ENCODE measurements at places on chromosomes 7 and 10.

DNA sequence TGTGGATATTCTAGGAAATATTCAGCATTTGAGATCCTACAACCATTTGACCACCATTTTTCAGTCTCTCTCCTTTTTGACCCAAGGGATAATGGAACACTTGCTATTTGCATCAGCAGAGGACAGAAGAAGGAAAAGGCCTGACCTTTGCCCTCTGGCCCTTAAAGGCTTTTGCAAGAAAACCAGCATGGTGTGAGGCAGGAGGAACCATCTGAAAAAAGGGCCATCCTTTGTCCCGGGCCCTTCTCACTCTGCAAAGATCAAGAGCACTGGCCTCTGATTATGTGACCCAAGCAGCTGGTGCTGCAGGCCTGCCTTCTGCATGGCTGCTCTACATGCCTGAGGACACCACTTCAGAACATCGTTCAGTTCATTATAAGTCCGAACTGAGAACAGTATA is 133.3 kb upstream of the STK17A start:
- no peak for DNase-seq

- no peak for DNase-seq
Measured at GRCh38 chr10:109831846-109832245, 91.5 kb downstream of the XPNPEP1 start.

DNA sequence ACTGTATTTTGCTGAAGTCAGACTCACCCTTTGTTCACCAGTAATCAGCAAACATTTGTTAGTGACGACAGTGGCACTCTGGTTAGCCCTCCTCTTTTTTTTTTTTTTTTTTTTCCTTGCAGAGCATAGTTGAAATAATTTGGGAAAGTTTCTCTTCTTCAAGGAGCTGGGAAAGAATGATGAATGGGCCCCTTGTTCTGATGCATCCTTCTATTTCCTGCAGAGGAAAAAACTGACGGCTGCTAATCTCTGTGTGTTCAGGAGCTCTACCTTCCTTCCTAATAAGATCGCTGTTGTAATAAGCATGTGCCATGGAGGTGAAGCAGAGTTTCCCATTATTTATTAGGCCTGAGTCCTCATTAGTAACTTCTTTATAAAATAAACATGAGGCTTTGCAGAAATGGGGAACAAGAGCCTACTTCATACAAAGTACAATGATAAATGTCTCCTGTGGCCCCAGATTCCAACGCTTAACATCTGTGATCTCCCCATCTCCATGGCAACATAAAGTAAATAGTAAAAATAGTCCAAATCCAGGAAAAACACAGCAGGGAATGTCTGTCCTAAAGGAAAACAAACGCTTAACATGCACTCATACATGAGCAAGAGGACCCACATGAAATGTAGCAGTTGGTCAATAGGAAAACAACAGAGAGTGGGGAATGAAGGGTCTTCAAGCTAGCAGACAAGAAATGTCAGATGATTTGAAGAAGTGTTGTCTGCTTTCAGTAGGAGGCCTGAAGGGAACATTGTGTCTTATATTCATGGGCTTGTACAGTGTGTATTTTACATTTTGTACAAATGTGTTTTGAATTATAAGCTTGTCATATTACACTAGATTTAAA is 59.1 kb upstream of the CALD1 start:
- no peak for DNase-seq

DNA sequence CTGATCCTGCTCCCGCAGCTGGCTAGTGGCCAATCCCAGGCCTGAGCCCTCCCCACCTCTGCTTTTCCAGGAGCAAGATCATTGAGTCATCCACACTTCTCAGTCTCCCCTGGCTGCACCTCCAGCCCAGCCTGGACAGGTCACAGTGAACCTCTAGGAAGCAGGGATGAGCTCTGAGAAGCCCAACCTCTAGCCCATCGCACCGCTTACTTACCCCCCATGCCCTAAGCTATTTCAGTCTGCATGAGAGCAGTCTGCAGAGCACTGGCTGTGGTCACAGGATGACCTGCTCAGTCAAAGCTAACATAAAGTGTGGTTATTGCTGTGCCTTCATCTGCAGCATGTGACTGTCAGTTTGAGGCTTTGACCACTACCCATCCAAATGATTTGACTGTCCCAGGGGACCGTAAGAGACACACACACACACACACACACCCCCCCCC is 129.2 kb downstream of the SORBS1 start:
- DNase-seq, result no peak

DNA sequence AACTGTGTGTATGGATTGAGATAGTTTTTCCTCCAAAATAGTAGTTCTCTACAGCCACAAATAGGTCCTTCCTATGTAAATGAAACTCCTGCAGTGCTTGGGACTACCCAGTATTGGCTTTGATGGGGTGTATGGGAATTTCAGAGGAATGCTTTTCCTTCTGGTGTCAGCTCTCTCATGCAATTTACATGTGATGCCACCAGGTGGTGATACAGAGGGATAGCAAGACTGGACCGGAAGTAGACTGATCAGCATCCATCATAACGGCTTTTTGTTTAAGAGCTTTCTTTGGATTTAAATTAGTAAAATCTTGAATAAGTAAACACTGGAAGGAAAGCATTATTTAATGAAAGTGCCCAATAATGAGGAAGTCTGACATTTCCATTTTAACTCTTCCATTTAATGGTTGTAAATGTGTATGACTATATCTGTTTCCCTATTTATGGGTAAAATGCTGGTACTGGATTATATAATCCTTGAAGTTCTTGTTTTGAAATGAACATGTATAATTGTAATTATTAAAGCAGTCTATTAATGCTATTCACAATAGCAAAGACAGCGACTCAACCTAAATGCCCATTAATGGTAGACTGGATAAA is 22.7 kb downstream of the DYNC1I1 start:
- peak; percentile 9 for DNase-seq

GRCh38 chr7:44881610-44882009 is 3.7 kb downstream of the PURB start:
- DNase-seq, result no peak

DNA sequence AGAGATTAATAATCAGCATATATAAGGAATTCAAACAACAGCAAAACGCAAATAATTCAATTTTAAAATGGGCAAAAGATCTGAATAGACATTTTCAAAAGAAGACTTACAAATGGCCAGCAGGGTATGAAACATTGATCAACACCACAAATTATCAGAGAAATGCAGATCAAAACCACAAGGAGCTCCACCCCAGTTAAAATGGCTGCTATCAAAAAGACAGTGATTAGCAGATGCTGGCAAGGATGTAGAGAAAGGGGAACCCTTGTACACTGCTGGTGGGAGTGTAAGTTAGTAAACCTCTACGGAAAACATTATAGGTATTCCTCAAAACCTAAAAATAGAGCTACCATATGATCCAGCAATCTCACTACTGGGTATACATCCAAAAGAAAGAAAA is 128.0 kb upstream of the CACUL1 start:
- DNase-seq, result no peak

DNA sequence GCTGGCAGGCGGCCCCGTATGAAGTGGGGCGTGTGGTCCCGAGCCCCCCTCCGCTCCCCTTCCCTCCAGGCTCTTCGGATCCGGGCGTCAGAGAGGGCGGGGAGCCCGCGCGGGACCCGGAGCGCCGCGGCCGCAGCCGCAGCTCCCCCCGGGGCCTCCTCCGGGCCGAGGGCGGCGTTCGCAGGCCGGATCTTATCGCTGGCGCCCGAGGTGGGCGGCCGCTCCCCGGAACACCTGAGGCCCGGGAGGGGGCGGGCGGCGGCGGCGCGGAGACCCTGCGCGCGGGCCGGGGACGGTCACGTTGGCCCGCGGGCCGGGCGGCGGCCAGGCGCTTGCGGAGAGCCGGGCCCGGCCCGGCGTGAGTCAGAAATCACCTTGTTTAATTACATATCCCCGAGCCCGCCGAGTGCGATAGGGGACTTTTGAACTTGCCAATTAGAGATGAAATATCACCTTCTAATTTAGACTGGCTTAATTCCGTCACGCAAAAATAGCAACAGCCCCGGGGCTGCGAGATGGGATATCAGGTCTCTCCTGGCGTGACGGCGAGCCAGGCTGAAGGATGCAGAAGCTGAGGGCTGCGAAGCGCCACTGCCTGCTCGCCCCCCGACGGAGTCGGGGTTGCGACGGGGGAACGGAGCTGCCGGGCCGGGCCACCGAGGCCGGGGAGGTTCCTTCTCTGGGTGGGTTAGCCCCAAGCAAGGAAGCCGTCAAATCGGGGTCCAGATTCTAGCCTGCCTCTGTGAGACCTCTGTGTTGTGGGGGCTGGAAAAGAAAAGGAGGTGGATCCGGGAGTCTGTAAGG is 43.4 kb downstream of the LDB3 start:
- peak; percentile 73 for DNase-seq

DNA sequence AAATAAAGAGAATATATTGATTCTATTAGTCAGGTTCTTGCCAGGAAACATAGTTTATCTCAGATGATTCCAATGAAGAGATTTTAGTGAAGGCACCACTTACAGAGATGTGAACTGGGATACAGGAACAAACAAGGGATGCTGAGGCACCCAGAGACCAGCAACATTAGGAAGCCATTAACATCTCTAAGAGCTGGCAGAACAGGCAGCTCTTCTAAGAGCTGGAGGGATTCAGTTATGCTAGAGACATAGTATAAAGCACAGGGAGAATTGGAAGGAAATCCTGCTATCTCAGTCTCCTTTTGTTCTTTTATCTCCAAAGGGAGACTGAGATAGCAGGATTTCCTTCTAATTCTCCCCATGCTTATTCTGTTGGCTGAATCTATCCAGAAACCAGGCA is 22.0 kb downstream of the OR6B1 start:
- DNase-seq, result no peak

DNA sequence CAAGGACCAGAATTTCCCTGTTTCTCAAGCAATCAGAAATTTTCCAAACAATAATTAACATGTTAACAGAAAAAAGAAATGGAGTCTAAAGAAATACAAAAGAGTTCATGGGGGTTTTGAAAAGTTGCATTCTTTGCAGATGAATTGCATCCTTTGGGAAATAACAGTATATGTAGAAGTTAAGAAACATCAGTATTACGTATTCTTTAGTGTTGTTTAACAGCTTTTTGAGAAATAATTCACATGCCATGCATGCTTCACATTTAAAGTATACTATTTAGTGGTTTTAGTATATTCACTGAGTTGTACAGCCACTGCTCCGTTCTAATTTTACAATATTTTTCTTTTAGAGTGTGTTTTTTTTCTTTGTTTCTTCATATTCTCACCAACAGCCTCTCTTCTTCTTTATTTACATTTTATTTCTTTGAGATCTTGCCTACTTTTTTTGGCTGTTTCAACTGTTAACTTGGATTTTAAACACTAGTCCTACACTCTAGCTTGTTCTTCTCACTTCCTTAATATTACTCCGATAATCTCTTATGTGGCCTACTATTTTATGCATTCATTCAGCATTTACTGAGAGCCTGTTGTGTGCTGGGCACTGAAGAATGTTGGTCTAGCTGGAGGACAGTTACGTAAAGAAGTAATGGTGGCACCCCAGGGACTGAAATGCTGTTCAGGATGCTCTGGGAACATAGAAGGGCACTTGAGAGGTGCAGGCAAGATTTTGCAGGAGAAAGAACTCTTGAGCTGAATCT is 330.1 kb downstream of the EXOC4 start:
- no peak for DNase-seq

- DNase-seq, result no peak
Measured at GRCh38 chr7:102300643-102301221, 14.1 kb downstream of the SH2B2 start.

GRCh38 chr7:2519119-2519930 is at the start of gene LFNG:
Gene LFNG, plus strand, starts transcription at chr7:2519774. Its CDS starts 88 bp downstream, at chr7:2519862.
- peak; percentile 91 for DNase-seq

DNA sequence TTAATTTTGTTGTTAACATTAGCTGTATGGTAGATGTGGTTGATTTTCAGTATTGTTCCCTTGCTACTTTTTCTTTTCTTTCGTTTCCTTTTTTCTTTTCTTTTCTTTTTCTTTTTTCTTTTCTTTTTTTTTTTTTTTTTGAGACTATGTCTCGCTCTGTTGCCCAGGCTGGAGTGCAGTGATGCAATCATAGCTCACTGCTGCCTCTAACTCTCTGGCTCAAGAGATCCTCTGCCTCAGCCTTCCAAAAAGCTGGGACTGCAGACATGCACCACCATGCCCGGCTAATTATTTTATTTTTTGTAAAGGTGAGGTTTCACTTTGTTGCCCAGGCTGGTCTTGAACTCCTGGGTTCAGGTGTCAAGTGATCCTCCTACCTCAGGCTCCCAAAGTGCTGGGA is 14.4 kb downstream of the SLC26A3 start:
- DNase-seq, result no peak

DNA sequence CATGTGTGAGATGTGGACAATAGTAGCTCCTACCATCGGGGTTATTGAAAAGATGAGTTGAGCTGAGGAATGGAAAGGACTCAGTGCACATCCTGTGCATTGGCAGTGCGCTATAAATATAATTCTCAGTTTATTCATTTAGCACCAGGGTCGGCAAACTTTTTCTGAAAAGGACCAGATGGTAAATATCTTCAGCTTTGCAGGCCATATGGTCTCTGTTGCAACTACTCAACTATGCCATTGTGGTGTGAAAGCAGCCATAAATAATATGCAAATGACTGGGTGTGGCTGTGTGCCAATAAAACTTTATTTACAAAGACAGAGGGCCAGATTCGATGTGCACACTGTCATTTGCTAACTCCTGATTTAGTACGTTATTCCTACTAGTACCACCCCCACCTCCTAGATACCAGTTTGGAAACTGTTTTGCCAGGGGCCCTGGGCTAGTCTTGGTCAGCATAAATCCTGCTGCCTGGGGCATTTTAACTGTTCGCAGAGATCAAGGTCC is 422.9 kb upstream of the MKI67 start:
- DNase-seq, result no peak

DNA sequence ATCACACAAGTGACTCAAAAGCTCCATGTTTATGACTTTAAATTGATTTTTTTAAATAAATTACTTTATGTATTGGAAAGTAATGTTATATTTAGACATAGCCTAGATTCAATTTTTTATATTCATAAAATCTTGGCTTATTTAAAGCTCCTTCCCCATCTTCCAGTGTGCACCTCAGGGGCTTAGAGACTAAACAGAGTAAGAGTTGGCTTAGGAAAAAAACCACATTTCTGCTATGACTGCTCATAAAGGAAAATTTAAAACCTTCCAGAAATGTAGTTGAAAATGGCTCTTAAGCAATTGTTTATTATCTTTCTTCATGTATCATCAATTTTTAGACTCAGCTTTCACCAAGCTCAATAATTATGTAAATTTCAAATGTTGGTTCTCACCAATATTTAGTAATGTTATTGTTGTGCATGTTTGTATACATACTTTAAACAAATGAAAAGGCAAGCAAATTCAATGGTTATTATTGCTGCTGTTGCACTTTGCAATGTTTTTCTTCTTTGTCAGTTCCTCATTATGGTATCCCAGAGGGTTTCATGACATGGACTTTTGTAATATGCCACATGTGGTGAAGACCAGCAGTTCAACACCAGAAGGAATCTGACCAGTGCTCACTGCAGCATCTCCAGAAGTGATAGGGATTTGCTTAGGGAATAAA is 700.1 kb upstream of the ANKRD30A start:
- no peak for DNase-seq

DNA sequence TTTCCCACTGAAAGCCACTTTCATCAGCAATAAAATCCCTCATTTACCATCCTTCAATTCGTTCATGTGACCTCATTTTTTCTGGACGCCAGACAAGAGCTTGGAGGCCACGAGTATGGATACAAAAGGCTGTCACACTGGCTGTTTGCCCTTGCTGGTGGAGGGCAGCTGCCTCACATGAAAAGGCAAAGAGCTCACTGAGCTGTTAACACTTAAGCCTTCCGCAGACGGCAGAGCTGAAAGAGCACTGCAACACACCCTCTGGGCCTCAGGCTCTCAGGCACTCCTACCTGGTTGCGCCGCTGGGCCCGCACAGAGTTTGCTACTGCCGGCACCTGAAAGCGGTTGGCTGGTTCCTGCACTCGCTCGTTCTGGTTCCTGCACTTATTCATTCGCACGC is 193.5 kb downstream of the CFTR start:
- DNase-seq, result no peak
